ENCODE measurements at places on chromosomes 5 and 9.

DNA sequence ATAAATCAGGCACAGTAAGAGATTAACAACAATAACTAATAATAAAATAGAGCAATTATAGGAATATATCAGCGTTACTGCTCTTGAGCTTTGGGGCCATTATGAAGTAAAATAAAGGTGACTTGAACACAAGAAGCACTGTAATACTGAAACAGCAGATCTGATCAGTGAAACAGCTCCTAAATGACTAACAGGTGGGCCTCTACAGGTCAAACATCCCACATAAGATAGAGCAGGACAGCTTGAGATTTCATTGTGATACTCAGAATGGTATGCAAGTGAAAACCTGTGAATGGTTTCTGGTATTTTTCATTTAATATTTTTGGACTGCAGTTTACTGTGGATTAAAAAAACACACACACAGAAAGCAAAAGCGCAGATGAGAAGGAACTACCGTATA, 24.0 kb upstream of the MAP3K1 start:
- no peak for DNase-seq

DNA sequence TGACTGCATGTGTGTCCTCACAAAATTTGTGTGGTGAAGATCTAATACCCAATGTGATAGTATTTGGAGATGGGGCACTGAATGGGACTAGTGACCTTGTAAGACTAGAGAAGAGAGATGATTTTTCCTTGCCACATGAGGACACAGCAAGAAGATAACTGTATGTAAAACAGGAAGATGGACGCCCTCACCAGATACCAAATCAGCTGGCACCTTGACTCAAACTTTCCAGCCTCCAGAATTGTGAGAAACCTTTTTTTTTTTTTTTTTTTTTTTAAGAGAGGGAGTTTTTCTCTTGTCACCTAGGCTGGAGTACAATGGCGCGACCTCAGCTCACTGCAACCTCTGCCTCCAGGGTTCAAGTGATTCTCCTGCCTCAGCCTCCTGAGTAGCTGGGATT, 40.3 kb downstream of the UBTD2 start:
- DNase-seq, result no peak

DNA sequence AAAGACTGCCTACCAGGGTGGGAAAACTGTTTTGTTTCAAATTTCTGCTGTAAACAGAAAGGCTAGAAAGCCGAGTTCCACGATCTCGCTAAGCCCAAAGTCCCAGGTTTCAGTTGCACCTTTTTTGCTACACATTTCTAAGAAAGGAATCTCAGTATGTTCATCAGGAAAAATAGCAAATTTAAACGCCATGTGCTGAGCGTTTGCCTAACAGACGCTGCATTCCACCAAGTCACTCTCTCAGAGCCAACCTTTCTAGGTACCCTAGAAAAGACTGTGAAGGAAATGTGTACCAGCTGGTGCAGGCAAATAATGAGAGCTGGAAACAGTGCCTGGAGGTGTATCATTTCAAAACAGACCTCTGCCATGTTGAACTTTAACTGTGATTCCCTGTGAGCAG, 71.8 kb downstream of the FRMD3 start:
- DNase-seq, result no peak

GRCh38 chr5:58066557-58066956, 393.3 kb downstream of the PLK2 start:
- no peak for DNase-seq

DNA sequence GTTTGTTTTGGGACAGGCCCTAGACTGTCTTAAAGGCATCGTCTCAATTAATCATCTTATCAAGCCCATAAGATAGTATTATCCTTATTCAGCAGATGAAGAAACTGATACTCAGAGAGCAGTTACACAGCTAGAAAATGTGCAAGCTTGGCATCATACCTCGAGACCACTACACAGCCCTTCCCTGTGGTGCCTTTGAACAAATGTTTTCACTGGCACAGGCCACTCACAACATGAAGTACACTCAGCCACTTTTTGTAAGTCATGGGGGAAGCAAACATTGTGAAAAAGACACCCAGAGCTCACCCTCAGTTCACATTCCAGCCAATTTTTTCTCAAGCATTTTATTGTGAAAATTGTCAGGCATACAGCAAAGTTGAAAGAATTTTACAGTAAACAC, 122.5 kb downstream of the WDR41 start:
- DNase-seq, result no peak

GRCh38 chr9:105157171-105157583, 87.3 kb upstream of the SLC44A1 start:
- peak; percentile 75 for DNase-seq

DNA sequence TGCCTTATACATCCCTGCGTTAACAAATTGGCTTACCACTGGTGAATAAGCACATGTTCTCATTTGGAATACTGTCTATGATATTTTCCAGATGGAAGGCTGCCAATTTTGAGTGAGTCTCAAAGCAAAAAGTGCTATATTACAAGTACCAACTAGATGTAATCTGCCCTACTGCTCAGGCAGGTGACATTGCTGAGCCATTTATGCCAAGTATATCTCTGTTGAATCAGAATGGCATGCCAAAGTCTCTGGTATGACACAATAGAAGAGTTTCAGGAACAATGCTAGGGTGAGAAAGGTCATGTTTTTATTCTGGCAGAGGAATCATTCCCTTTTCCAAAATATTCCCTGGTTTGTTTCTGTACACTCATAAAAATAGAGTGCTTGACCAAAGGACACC, 356.5 kb downstream of the CDH9 start:
- no peak for DNase-seq

GRCh38 chr9:127075624-127076372, 46.6 kb downstream of the ANGPTL2 start:
- no peak for DNase-seq

DNA sequence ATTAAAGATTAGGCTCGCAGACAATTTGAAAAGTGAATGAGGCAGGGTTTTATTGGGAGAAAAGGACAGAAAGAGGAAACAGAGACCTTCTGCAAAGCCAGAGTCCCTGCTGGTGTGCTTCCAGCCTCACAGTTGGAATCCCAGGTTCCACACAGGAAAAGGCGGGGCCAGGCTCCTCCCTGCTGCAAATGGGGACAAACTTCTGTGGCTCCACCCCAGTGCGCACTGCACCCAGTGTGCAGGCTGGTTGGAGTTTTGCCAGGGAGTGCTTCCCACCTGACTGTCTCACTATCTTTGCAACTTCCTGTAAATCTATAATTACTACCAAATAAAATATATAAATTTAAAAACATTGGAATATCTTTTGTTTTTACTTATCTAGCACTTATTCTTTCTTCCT, 386.0 kb upstream of the GRIN3A start:
- no peak for DNase-seq

- DNase-seq, result peak; percentile 80
Measured at GRCh38 chr9:131951905-131952304, 127.8 kb downstream of the MED27 start.

DNA sequence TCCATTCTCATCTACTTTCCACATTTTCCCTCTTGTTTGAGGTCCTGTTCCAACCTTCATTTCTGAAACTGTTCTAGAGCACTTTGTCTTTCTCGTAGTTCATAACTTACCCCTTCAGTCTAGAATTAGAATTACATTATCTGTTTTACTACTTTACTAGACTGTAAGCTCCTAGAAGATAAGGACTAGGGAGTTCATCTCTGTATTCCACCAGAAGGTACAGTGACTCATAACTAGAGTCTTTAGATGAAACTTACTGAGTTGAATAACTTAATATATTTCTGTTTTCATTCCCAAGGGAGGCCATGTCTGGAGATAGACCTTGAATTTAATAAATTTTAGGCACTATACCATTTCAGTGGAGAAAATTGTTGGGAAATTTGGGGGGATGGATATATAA, 38.7 kb downstream of the G3BP1 start:
- no peak for DNase-seq

- DNase-seq, result peak; percentile 65
Measured at GRCh38 chr5:548256-548655, 24.0 kb upstream of the SLC9A3 start.

DNA sequence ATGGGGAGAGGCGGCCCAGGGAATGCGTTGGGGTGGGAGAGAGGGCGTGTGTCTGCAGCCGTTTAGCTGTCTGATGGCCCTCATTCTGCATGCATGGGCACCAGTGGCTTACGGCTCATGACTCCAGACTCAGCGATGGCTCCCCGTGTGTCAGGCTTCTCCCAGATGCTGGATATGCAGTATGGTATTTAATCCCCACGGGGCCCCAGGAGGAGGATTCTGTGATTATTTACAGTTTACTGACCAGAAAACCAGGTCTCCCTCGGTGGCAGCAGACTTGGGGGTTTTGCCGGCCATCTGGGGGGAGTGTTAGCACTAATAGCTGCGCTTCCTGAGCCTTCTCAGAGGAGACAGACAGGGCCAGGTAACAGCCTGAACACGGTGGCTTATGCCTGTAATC, 4.3 kb downstream of the PRDM12 start:
- no peak for DNase-seq

DNA sequence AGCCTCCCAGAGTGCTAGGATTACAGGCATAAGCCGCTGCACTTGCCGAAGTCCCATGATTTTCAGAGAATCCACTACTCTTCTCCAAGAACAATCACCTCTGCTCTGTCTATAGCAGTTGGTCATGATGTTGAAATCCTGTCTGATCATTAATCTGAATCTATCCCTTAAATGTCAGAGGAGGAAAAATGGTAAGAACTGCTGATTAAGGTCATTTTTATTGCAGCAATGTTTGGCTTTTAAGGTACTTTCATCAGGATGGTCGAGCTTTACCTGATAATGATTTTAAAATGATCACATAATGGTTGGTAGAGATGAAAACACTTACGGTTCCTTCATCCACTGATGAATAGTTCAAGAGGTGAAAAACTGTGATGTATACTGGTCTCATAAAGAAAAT, 968.6 kb downstream of the TLE4 start:
- DNase-seq, result no peak

GRCh38 chr9:101618698-101619097, 23.9 kb upstream of the PPP3R2 start:
- no peak for DNase-seq

- no peak for DNase-seq
Measured at GRCh38 chr9:36091026-36091953, 45.2 kb upstream of the GLIPR2 start.

GRCh38 chr9:33042473-33042872, 17.4 kb downstream of the DNAJA1 start:
- no peak for DNase-seq

DNA sequence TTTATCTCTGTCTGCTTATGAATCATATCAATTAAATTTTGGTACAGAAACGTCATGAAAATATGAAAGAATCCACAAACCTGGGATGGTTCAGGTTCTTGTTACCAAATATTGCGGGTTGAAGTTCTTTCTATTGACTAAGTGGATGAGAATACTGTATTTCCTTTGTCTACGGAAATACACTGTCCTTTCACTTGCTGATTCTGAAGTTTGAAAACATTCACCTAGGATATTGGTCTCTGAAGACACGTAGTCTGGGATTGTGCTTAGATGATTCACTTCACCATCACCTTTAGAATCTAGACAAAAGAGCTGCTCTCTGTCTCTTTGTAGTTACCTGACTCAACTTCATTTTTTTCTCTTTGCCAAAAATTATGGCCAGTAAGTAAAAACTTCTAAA, 222.4 kb downstream of the FBN2 start:
- no peak for DNase-seq

GRCh38 chr5:171340042-171340441, 31.0 kb downstream of the TLX3 start:
- DNase-seq, result no peak

DNA sequence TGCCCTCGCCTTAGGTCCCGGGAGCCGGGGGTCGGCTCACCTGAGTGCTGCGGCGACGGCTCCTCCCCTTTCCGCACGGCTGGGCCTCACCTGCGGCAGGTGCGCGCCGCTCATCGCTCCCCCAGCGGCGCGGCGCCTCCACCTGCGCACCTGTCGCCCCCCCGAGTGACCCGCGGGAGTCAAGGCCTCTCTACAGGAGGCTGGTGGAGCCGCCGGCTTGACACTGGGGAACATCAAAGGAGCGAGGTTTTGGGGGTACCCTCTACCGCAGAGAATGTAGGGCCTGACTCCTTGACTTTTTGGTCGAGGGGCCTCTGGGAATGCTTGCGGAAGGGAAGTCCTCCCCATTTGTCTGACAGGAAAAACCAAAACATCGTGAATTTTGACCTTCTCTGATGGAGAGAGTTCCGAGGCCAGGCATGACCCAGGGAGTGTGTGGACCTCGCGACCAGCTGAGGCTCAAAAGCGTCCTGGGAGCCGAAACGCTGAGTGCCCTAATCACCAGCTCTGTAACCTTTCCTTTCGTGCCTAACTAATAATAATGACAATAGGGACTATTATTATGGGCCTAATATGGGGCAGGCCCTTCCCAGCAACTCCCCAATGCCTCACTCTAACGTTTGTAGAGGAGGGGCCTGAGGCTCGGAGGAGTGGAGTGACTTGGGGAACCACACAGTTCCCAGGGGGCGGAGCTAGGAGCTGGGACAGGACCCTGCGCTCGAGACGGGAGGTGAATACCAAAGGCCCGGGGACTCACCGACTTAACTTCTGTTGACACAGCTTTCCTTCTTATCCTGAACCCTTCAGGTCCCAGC, 714 bp upstream of the IER5L start:
- DNase-seq, result no peak

DNA sequence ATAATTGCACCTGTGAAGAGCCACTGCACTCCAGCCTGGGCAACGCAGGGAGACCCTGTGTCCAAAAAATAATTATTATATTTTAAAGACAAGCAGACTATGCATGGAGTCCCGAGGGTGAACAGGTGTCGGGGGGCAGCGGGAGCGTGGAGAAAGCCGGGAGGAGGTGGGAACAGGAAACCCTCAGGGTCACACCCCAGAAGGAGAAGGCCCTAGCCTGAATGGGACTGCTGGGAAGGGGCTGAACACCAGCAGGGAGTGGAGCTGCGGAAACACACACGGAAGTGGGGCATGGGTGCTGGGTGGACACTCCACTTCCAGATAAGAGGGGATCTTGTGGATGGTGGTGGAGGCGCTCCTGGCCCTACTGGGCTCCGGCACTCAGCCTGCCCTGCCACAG, 12.8 kb downstream of the SURF6 start:
- no peak for DNase-seq

DNA sequence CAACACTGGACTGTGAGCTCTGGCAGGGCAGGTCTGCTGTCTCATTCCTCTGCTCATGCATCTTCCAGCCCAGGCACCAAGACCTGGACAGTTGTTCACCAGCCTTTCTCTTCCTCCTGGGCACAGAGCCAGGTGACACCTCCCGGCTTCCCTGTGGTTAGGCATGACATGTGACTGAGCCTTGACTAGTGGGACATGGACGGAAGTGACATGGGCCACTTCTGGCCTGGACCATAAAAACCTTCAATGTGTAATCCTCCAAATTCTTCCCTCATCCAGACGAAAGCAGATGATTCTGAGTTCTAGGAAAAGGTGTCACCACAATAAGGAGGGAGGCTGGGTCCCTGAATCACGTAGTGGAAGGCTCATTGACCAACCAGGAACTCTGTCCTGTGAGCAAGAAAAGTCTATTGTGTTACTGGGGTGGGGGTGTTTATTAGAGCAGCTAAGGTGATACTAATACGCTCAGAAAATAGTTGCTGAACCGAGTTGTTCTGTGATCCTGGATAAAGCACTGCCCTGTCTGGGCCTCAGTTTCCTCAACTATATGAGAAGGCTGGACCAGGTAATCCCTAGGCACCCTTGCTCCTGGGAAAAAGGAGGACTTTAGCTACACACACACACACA, 26.6 kb upstream of the CRB2 start:
- DNase-seq, result no peak

Data from aorta (tissue), 5 donors.